HTR-8/SVneo (cell line): ENCODE measurements at places on chromosomes 11 and 22.

GRCh38 chr11:8566613-8567210 is 27.3 kb downstream of the STK33 start:
- DNase-seq: peak; percentile 9

DNA sequence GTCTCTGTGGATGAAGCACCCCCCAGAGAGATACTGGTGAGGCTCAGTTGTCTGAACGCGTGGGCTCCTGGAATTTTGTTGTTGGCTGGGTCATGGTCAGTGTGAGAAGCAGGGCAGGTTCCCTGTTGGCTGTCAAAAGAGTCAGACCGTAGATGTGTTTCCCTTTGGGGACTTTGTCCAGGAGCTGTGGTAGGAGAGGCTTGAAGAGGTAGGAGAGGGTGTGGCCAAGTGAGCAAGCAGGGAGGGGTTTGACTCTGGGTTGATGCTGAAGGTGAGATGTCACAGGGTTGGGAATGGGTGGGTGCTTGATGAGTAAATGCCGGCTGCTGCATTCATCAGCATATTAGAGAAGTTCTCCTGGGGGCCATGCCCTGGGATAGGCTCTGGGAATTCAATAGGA is 803.2 kb downstream of the TBC1D22A start:
- no peak for DNase-seq

DNA sequence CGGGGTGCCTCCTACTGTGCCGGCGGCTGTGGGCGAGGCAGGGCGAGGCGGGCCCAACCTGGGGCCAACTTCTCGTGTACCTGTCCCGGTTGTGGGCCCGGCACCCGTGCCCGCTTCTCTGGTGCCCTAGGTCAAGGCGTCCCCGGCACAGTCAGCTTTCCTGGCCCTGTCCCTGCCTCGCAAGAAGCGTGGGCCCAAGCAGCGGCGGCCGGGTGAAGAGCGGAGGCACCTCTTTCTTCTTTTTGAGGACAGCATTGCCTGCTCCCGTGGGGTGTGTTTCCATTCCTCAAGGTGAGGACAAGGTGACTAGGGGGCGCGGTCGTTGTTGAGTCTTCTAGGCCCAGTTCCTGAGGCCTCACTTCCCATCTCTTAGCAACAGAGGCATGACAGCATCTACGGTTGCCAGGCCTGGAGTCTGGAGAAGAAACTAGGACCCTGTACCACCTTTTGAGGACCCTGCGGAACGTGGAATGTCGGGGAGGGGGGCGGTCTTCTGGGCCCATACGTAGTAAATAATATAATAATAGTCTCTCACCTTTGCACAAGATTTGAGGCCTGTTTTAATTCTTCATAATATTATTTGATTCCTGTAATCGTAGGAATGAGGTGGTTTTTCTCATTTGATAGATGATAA is 418 bp downstream of the ACO2 start:
- DNase-seq: no peak

DNA sequence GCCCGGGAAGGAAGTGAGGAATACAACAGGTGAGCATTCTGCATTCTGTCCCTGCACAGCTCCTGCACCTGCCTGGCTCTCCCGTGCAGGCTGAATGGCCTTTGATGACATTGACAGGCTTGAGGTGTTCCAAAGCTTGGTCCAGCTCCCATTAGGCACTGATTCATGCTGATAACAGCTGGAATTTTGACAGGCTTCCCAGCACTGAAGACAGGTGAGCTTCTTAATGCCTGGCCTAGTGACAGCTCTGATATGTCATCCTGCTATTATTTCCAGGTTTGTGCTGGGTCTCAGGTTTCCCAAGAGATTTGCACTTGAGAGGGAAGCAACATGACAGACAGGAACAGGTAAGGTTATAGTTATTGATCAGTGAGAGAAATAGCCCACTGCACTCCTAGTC is 58.0 kb upstream of the MTNR1B start:
- no peak for DNase-seq

DNA sequence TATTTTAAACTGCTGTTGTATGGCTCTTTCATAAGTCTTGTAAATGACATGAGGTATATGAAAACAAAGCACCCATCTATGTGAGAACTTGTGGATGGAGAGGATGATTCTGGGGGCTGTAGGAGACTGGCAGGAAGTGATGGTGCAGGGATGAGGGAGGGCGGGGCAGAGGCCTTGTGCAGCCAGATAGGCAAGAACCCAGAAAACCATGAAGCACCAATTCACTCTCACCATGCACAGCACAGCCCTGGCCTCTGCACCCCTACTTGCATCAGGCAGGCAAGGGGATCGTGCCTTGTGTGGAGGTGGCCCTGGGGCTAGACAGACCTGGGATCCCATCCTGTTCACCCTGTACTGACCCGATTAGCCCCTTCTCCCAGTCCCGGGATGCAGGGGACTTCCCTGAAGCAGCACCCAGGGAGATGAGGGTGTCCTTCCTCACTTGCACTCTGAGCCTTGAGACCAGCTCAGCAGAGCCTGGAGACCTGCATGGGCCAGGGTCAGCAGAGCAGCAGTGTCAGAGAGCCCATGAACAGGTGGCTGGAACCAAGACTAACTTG is 85.5 kb downstream of the MORC2 start:
- DNase-seq: no peak

DNA sequence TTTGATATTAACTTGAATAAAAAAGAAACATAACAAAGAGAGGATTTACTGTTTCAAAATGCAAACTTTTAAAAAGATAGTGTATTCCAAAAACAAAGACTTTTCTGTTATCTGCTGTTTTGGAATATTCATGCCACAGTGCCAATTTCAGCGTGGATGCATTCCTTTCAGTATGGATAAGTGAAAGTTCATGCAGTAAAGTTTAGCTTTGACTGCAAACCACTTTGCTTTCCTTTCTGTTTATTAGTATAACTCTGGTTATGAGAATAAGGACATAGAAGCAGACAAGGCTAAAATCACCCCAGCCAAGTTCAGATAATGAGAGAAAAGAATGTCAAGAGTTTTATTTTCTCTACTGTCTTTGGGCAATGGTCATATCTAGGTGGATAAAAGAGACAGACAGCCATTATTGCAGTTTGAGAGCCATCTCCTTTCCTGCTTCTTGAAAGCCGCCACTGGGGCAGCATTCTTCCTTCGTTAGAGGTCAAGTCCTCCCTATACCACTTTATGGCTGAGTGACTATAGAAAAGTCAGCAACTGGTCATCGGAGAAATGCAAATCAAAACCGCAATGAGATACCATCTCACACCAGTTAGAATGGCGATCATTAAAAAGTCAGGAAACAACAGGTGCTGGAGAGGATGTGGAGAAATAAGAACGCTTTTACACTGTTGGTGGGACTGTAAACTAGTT is 82.4 kb upstream of the BLID start:
- no peak for DNase-seq

GRCh38 chr11:62933285-62933684 is 12.1 kb upstream of the CHRM1 start:
- DNase-seq: no peak

DNA sequence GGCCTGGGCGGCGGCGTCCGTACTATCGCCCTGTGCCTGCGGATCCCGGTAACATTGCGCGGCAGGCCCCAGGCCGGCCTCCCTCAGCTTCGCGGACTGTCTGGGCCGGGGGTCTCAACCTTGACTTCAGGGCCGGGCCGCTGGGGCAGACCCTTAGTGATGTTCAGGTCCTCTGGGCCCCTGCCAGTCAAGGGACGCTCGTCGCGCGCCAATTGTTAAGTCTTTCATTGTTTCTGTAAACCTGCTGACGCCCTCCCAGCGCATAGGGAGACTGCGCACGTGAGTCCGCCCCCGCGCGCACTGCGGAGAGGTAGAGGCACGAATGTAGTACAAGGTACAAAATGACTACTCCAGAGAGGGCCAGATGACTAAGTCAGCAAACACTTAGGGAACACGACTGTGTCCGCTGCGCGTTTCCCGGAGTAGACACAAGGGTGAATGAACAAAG is 451 bp upstream of the HDHD5 start:
- DNase-seq: no peak

DNA sequence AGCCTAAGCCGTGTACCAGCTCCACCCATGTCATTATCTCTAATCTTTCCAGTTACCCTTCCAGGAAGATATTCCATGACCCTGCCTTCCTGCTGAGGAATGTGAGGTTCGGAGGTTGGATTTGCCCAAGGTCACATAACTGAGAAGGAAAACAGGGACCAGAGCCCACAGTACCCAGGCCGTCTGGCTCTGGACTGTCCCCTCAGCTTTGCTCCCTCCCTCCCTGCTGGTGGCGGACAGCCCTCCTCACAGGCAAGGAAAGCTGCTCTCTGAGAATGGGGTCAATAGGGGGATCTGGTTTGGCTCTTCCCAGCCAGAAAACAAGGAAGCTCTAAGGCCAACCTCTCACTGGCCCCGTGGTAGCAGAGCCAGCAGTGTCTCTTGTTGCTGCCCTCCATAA is 63.3 kb downstream of the SYN3 start:
- DNase-seq: no peak

DNA sequence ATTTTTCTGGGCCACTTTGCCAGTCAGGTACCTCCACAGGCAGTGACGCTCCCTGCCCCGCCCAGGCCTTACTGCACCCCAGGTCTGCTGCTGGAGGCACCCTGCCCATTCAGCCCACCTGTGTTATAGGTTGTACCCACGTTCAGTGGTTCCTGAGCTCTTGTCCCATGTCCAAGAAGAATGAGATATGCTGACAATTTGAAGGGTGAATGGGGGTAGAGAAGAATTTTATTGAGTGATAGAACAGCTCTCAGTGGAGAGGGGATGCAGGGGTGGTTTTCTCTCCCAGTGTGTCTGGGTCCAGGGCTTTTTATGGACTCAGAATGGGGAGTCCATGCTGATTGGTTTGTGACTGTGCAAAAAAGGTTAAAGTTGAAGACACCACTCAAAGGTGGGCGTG is 149.7 kb downstream of the LDLRAD3 start:
- DNase-seq: no peak

DNA sequence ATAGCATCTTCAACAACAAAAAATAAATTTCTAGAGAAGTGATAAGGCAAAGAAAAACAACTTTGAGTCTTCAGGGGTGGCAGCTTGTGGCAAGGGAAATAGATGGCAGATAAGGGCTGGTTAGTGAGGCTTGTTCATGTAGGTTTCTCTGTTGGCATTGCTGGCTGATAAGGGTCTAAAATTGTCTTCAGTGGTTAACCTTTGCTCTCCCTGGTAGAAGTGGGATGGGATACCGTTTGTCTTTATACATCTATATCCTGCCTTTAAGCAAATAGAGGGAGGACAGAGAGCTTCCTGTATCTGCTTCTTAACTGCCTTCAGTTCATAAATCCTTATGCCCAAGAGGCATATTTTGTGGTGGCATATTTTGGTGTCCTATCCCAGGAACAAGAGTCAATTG is 57.1 kb downstream of the TRAF6 start:
- DNase-seq: no peak

DNA sequence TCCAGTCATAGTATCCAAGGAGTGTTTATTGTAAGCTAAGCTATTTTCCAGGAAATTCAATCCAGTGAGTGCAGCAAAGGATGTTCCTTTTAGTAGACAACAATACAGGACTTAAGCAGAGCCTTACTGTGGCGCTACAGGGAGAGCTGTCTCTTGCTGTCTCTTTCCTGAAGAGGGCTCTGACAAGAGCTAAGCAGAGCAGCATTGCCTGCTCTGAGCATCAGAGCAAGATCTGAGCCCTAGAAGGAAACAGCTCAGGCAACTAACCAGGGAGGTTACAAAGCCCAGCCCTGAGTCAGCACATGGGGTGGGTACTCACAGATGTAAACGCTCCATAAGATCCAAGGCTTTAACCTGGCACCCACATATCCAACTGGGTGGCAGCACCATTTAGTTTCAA is 8.0 kb downstream of the LAYN start:
- no peak for DNase-seq

DNA sequence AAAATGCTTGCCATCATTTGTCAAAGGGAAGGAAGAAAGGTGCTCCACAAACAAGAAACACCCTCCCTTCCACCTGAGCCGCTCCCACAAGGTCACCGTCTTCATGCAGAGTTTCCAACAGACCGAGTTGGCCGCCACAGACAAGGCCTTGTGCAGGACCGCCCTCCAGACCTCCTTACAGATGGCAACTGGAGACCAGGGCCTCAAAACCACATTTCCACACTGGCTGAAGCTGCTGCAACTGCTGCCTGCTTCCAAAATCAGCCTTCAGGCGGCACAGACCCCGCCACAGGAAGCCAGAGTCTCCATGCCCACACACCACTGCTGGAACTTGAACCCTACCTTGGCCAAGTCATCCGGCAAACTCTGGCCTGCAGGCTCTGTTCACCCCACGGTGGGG is 6.3 kb downstream of the DEAF1 start:
- no peak for DNase-seq

GRCh38 chr11:72012091-72012630 is 13.5 kb downstream of the IL18BP start:
- DNase-seq: no peak
